ENCODE measurements at places on chromosomes 1 and 21. TPM values are rescaled to one million over a fixed set of nuclear protein-coding genes. Genes with fewer than 3 reads are reported as not detected.

- DNase-seq, result no peak
Observed at GRCh38 chr1:218200979-218201378, 84.1 kb upstream of the RRP15 start.

- no peak for DNase-seq
Observed at GRCh38 chr21:26686278-26686677, 113.2 kb upstream of the CYYR1 start.

GRCh38 chr1:79633456-79633855 lies 626.9 kb upstream of the ADGRL4 start:
- DNase-seq, result no peak

Gene C1orf50
- 7.4 TPM for total RNA-seq

Gene OR2T35
- total RNA-seq, result not detected

Gene USH2A
- total RNA-seq, result 3.7 TPM

Gene DISC1
- 3.2 TPM for total RNA-seq
